Naive thymus-derived CD4-positive, alpha-beta T cell (primary cell): ENCODE measurements at places on chromosomes 16 and 17. TPM values are rescaled to one million over a fixed set of nuclear protein-coding genes. Genes with fewer than 3 reads are reported as not detected.

DNA sequence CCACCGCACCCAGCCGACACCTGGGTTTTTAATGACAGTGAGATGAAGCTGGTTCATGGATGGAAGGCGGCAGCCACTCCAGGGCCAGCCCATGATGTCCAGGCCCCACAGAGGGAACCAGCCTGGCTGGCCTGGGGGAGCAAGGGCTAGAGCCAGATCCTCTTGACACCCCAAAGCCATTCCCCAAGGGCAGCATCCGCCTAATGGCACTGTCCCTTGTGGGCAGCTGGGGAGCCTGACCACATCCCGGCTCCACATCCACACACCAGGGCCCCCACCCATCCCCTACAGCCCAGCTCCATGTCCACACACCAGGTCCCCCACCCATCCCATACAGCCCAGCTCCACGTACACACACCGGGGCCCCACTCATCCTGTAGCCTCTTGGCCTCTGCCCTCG is 53.3 kb upstream of the ACSF3 start:
- DNase-seq = no peak

- no peak for DNase-seq
Measured at GRCh38 chr17:48604770-48605329, at the start of gene HOXB6. Gene HOXB6 (minus strand): TSS chr17:48604986. CDS start chr17:48598150, 6,836 bp downstream.

DNA sequence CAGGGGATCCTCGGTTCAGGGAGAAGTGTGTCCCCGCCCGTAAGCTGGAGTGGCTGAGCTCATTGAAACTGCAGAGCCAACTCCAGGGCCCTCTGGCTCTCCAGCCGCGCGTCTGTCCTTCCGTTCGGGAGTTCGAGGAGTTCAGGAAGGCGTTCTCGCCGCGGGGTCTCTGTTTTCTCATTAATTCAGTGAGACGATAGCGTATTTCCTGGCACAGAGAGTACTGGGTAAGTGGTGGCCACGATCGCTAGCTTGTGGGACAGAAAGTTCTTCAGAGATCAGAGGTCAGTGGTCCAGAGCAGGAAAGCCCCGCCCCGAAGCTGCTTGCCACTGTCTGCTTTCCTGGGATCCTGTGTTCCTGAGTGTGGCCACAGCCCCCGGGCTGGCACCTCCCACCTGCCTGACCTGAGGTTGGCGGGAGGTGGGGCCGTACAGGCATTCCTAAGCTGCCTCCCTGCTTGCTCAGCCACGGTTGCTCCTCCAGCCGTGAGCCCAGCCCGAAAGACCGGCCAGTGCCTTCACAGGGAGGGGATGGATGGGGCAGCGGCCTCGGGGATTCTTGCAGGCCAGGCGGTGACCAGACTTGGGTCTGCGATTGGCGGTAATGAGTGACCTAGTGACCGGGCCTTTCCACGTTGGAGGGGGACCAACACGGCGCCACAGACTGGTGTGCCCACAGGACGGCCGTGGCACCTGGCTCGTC is 8.9 kb downstream of the BAIAP2 start:
- no peak for DNase-seq

Gene BORCS6
- 16.1 TPM for total RNA-seq

GRCh38 chr17:77886387-77886728 is 72.1 kb upstream of the TNRC6C start:
- no peak for DNase-seq

DNA sequence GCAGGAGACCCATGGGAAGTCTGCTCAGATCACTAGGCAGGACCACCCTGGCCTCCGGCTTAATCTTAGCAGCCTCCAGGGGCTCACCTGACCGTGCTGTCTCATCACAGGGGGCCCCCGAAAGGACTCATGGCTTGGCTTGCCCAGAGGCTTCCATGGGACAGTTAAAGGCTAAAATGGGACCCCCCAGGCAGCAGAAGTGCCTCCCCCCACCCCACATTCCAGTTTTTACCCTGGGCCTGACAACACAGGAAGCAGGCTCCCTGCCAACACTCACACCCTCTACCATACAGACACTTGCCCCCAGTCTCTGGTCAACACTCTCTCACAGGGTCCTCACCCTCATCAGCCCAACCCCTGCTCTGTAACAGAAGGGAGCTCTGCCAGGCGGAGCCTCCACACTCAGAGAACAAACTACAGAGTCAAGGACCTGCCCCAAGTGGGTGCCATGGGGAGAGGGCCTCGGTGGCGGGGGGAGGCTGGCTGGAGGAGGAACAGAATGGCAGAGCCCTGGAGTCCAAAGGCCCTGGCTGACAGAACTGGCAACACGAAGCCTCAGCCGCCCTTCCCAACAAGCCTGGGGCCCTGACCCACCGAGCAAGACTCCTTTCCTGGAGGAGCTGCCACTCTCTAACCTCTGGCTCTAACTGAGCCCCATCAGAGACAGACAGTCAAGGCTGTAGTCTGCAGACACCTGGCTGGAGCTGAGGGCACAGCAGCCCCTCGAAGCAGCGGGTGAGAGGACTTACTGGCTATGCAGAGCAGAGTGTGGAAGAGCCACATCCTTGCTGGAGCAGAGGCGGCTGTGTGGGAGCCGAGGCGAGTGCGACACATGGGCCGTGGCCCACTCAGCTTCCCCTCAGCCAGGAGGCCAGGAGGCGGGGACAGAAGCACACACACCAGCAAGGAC is at the start of gene ITGAE:
Gene ITGAE, minus strand, starts transcription at position 827 of the 910 bp plus-strand sequence. Its CDS starts 44 bp downstream, at position 783.
- DNase-seq = no peak

GRCh38 chr17:73132085-73132492 is 32.7 kb upstream of the SSTR2 start:
- DNase-seq = no peak

GRCh38 chr16:27585200-27585599 is 35.3 kb downstream of the KATNIP start:
- DNase-seq = no peak

DNA sequence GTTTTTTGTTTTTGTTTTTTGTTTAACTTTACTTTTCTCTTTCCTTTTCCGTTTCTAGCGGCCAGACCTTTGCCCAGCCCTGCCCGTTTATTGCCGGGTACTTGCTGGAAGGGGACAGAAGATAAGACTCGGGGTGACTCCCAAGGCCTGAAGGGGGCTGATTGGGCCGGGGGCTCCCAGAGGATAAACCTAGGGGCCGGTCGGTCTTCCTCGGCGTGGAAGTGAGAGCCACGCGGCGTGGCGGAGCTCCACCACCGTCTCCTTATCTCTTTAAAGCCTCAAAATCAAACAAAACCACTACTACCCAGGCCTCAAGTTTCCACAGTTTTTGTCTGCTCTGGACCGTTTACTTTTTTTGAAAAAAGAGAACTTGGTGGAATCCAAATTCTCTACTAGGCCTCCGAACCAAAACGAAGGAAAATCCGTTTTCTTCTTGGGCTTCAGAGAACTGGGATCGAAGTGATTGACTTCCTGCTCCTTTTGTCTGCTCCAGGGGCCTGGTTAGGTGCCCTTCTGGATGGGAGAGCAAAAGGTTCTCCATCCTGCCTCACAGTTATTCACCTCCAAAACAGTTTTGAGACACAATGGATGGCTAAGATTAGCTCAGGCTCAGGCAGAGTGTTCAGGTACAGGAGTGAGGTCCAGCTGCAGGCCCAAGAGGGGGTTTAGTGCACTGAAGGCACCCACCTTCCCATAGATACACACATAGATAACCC is 8.5 kb upstream of the HOXB9 start:
- DNase-seq = no peak

- DNase-seq = no peak
Measured at GRCh38 chr16:69406780-69407331, 17.6 kb upstream of the CYB5B start.

- no peak for DNase-seq
Measured at GRCh38 chr17:77865716-77866115, 92.8 kb upstream of the TNRC6C start.

Gene FBXW10
- total RNA-seq = not detected

Gene SLC35G6
- total RNA-seq = not detected in 2 replicates
